ENCODE measurements at places on chromosomes 12 and 14.

GRCh38 chr14:64790478-64790877, 86.3 kb downstream of the PLEKHG3 start:
- no peak for DNase-seq

DNA sequence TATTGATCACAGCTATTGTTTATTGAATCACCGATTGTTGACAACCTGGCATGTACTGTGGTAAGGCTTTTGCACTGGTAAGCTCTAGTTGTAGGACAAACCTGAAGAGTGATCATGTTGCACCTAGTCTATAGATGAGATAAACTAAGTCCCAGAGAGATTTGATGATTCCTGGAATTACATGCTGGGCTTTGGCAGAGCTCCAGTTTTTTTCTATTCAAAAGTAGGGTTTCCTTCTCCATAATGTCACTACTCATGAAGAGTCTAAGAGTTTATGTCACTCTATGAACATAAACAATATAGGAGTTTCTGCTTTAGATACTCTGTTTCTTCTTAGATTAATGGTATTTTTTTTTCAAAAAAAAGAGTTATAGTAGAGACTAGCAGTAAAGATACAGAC, 72.0 kb downstream of the BMP4 start:
- DNase-seq = no peak

- peak; percentile 11 for DNase-seq
Measured at GRCh38 chr14:90193925-90194324, 62.4 kb upstream of the PSMC1 start.

DNA sequence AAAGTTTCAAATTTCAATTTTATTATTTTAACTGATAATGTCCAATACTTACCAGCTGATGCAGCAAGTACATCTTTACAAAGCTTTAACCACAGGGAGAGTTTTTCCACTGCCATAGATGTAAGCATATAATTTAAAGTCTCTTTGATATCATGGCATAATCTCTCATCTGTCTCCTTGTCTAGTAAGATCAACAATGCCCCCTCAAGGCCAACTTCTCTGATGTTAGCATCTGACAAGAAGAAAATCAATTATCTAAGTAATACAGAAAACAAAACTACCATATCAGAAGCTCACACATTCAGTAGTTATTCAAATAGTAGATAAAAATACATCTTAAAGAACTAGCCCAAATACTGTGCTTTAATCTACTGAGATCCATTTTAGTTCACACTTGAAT, 94.2 kb downstream of the HEATR5A start:
- DNase-seq = peak; percentile 21

- no peak for DNase-seq
Measured at GRCh38 chr14:61547186-61548069, 147.9 kb upstream of the HIF1A start.

- no peak for DNase-seq
Measured at GRCh38 chr12:6045438-6045837, 79.0 kb downstream of the VWF start.

GRCh38 chr12:97425380-97425779, 37.2 kb upstream of the RMST start:
- no peak for DNase-seq

DNA sequence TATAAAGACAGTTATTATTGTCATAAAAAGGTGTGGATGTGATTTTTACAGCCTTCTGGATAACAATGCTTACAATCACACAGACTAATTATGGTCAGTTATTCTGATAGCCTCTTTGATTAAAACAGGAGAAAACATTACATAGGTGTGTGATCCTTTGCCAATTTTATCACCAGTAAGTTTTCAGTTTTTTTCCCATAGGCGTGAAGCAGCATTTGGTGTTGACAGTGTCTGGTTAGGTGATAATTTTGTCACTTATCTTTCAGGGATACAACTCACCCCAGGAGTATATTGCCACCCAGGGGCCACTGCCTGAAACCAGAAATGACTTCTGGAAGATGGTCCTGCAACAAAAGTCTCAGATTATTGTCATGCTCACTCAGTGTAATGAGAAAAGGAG, 208.8 kb downstream of the EPS8 start:
- DNase-seq = no peak

GRCh38 chr14:69490219-69490918, 5.8 kb downstream of the PLEKHD1 start:
- DNase-seq = no peak

- DNase-seq = peak; percentile 45
Measured at GRCh38 chr12:121581686-121582429, 1.0 kb upstream of the KDM2B start.

Data from KBM-7 (cell line).